ENCODE measurements at places on chromosomes 5 and 9.

DNA sequence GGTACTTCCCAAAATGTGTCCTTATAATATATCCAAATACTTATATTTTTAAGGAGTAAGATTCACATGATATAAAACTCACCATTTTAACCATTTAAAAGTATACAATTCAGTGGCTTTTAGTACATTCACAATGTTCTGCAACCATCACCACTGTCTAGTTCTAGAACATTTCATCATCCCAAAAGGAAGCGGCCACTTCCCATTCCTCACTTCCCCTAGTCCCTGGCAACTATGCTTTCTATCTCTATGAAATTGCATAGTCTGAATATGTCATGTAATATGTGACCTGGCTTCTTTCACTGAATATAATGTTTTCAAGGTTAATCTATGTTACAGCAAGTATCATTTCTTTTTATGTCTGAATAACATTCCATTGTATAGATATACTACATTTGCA is 615.1 kb upstream of the SGCD start:
- no peak for DNase-seq

GRCh38 chr9:17721954-17722353 is 143.1 kb downstream of the SH3GL2 start:
- DNase-seq = no peak

- DNase-seq = no peak
These were observed 70.7 kb downstream of the EPB41L4A start for GRCh38 chr5:112348387-112348786.

- DNase-seq = no peak
These were observed 1176.3 kb downstream of the CDH18 start for GRCh38 chr5:18811661-18812060.

DNA sequence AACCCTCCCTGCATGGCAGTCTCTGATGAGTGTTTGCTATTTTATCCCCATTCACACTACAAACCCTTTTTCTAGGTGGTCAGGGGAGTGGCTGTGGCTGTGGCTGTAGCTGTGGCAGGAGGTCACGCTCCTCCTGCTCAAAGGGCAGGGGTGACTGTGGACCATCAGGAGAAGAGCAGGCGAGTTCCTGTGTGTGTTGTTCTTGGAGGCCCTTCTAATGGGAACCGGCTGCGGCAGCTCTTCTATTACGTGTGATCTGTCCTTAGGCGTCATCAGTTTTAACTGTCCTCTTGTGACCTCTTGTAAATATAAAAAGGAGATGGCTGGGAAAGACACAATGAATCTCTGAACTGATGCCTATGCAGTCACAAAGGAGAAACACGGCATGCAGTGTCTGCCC is 65.1 kb downstream of the ANKH start:
- no peak for DNase-seq

- DNase-seq = no peak
These were observed 1163.4 kb upstream of the CDH6 start for GRCh38 chr5:30030101-30030500.

DNA sequence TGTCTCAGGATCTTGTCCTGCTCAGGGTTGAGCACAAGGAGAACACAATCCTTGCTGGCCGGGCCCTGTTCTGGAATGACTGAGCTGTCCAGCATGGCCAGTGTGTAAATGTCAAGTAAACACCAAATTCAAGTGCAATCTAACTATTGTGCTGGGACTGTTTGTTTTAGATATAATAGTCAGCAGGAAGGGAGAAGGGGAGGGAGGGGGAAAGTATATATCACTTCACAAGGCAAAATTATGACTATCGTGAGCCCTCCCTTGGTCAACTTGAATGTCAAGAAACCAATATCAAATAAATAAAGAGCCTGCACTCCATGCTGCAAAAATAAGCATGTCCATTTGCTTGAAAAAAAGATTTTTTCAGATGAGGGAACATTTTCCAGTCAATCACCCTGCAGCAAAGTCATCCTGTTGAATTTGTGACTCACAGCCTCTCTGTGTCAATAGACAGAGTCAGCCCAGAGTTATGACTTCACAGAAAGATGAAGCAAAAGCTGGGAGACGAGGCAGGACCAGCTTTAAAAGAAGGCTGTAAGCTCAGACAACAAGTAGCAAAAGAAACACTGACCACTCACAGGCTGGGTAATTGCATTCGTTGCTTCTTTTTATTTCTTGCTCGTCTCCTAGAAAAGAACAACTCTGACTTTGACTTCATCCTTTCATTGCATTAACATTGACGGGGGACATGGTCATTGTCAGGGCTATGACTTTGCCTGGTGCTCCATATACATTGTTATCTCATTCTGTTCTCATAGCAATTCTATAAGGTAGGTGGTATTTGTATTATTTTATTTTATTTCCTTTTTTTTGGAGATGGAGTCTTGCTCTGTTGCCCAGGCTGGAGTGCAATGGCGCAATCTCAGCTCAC is 15.3 kb upstream of the KLF4 start:
- DNase-seq = no peak

DNA sequence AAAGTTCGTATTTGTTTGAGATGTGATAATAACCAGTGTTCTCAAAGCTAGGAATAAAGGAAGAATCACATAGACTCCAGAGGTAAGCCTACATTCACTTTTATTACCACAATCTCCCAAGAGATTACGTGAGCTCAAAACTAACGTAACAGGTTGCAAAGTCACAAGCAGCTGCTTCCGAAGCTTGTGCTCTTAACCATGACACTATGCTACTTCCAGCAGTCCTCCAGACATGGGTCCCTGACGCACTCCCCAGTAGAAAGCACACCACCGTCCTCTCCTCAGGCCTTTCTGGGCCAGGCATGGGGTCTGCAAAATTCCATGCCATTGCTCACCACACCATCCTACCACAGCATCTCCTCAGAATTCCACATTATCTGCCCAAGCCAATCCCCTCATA is 84.6 kb downstream of the PAX5 start:
- no peak for DNase-seq

GRCh38 chr9:124218987-124219461 is 38.7 kb upstream of the NEK6 start:
- DNase-seq = no peak

DNA sequence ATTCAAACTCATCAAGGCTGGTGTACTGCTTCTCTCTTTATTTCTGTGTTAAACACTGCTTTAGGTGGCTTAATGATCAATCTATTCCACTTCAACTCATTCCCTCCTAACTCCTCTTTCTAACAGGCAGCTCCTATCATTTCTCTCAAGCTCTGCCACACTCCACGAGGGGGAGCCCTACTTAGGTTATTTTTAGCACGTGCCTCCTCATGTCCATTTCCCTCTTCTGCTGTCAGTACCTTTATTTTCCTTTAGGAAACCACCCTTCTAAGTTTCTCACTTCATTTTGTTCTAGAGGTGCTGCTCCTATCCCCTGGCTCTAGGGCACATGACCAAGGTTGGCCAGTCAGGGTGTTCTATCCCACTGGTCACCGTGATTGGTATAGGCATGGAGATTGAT is 6.7 kb upstream of the BRINP1 start:
- DNase-seq = no peak

- no peak for DNase-seq
These were observed 25.7 kb downstream of the CDKN2A start for GRCh38 chr9:21968331-21969010.

DNA sequence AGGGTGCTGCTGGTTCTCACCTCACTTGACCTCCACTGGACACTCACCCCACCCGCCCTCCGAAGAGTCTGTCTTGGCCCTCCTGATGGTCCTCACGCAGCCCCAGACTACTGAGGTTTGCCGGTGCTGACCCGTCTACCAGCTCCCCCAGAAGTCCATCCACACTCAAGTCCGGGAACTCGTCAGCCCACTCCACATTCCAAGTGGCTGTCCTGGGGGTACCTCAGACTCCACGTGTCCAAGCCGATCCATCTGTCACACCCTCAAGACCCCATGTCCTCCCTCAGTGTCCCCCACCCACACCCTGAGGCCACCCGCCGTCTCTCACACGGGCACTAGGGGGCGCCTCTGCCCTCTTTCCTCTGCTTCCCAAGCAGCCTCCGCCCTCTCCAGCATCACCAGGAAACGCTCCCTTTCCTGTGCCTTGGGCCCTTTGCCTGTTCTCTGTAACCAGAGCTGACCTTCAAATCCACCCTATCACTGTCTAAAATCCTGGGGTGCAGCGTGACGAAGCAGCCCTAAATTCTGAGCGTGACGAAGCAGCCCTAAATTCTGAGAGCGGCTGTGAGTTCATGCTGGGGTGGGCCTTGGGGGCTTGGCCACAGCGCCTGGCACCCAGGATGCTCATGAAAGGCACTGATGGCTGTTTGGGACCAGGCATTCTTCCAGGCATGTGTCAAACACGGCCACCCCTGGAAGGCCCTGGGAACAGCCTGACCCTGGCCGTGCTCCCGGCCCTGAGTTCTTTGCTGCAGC is 95.7 kb downstream of the KCNT1 start:
- DNase-seq = no peak

GRCh38 chr9:84436386-84437109 is 96.0 kb upstream of the SLC28A3 start:
- no peak for DNase-seq

GRCh38 chr9:109026306-109026705 is 13.0 kb upstream of the CTNNAL1 start:
- no peak for DNase-seq

GRCh38 chr9:19895006-19895405 is 106.2 kb upstream of the SLC24A2 start:
- DNase-seq = no peak

DNA sequence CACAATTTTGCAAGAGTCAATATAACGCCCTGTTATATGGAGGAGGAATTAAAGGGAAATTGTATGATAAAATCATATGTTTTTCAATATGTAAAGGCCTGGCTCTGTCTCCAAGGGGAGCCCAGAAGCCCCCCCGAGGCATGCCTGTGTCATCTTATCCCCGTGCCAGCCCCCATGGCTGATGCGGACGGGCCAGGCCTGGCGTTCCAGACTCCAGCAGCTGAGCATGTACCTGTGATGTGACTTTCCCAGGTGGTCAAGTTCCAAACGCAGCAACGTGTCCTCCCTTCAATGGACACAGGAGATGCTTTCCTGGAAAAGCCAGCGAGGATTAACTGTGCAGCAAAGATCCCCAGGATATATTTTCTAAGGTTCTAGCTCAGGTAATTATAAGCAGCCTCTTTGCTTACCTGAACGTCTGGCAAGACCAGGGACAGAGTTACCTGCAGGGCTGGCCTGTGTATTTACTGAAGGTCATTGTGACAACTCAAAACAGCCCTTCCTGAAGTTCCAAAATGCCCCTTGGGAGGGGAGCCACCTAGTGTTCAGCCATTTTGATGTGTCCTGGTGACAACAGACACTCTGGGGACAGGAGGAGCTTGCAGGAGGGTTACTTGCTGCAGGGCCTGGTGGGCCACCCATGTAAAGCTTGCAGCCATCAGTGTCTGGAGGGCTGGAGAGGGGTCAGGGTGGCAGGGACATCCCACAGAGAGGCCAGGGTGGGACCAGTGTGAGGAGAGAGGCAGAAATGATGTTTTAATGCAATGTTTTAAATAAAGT is 53.3 kb upstream of the RNU6ATAC start:
- no peak for DNase-seq

DNA sequence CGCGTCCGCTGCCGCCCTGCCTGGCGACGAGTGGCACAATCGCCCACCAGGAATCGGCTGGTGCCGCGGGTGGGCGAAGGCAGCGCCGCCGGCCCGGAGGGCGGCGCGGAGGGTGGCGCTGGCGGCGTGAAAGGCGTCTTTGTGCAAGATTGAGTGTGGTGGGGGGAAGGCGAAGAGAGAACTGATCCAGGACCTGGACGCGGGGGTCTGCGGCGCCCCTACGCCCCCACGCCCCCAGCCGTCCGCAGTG is 4.6 kb upstream of the RGMB start:
- DNase-seq = no peak

- no peak for DNase-seq
These were observed 316.7 kb upstream of the TLE4 start for GRCh38 chr9:79254900-79255650.

GRCh38 chr5:147892696-147893296 is 13.5 kb downstream of the C5orf46 start:
- no peak for DNase-seq

- no peak for DNase-seq
These were observed 5.4 kb downstream of the ACTL7B start for GRCh38 chr9:108850293-108850897.

GRCh38 chr9:104506565-104506964 is 2.5 kb downstream of the OR13F1 start:
- no peak for DNase-seq

GRCh38 chr5:16809395-16810207 is 126.5 kb downstream of the MYO10 start:
- no peak for DNase-seq

- no peak for DNase-seq
These were observed 15.9 kb downstream of the ENG start for GRCh38 chr9:127838375-127839078.

- DNase-seq = no peak
These were observed 162.7 kb upstream of the TSLP start for GRCh38 chr5:110908848-110909247.

DNA sequence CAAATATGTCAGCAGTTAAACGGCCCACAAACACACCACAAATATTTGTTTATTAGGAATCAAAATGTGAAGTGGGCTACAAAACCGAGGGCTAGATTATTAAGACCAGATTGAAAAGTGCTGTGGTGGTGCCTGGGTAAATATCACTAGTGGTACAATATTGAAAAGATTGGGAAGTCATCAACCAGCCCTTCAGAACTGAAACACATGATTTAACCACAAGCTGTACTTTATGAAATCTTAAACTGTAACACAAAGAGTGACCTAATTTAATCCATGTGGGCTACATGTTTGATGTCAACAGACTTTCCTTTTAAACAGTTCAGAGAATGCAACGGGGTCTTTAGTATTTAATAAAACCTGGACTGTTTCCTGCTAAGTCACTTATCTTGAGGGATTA is 182.3 kb downstream of the SPATA31D1 start:
- no peak for DNase-seq

GRCh38 chr5:87541676-87542075 is 128.9 kb upstream of the CCNH start:
- no peak for DNase-seq

DNA sequence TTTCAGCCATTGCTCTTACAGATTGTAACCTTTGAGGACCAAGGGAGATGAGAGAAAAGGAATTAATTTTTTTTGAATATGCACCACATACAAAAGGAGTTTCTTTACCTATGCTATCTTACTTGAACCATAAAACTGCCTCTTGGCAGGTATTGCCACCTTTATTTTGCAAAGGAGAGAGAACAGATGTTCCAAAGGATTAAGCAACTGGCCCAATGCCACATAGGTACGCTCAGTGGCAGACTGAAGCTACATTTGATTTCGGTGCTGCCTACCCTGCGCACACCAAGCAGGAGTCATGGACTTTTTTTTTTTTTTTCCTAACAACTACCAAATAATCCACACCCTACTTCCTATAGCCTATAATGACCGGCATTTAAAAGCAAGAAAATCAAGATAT is 43.1 kb downstream of the SAXO1 start:
- no peak for DNase-seq

GRCh38 chr5:107719034-107719606 is 48.4 kb upstream of the EFNA5 start:
- no peak for DNase-seq

DNA sequence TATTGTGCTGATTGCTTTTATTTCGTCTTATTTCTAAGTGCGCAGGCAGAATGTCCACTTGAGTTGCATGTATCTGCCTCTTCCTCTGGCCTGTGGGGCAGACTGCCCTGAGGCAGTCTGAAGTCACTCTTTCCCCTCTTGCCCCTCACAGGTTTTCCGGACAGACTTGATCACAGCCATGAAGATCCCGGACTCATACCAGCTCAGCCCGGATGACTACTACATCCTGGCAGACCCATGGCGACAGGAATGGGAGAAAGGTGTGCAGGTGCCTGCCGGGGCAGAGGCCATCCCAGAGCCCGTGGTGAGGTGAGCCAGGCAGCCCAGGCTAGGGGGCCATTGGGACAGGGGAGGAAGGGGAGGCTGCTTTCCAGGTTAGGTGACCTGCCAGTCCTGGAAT is 26.4 kb downstream of the JADE2 start:
- DNase-seq = no peak

- DNase-seq = no peak
These were observed 13.3 kb upstream of the FEM1C start for GRCh38 chr5:115557667-115558387.
